Hair follicular keratinocyte (primary cell): ENCODE measurements at places on chromosomes 6 and 20. TPM values are rescaled to one million over a fixed set of nuclear protein-coding genes. Genes with fewer than 3 reads are reported as not detected.

The PTCRA gene
- not detected in 2 replicates for total RNA-seq

The ISM1 gene
- total RNA-seq: 1.0 and 4.4 TPM in 2 replicates

The ID4 gene
- 0.19 and 0.23 TPM in 2 replicates for total RNA-seq

The SLC26A8 gene
- not detected in 2 replicates for total RNA-seq

The FOXC1 gene
- total RNA-seq: 1.6 and 3.5 TPM in 2 replicates

The LTB gene
- 0.49 and 1.5 TPM in 2 replicates for total RNA-seq

The CBFA2T2 gene
- 3.0 and 7.6 TPM in 2 replicates for total RNA-seq

The OLIG3 gene
- total RNA-seq: not detected in 2 replicates

The LRRC1 gene
- total RNA-seq: 15.8 and 16.6 TPM in 2 replicates

The MPC1 gene
- total RNA-seq: 27.5 and 33.6 TPM in 2 replicates

The RCAN2 gene
- total RNA-seq: 0.23 TPM in 1 of 2 replicates, not detected in the other

The AVP gene
- not detected in 2 replicates for total RNA-seq

The ENPP5 gene
- 1.2 and 1.5 TPM in 2 replicates for total RNA-seq

The PROCR gene
- 151 and 162 TPM in 2 replicates for total RNA-seq

The RGS19 gene
- 20.8 and 20.9 TPM in 2 replicates for total RNA-seq

The SLC17A3 gene
- not detected in 2 replicates for total RNA-seq

The MOG gene
- not detected in 2 replicates for total RNA-seq

The EFCAB8 gene
- not detected in 2 replicates for total RNA-seq

The TFAP2A gene
- total RNA-seq: 28.4 and 29.2 TPM in 2 replicates

The DAAM2 gene
- 0.16 and 0.27 TPM in 2 replicates for total RNA-seq

The SOX12 gene
- total RNA-seq: 6.6 and 8.9 TPM in 2 replicates

The DLL1 gene
- 19.4 and 37.1 TPM in 2 replicates for total RNA-seq

The MAPK13 gene
- total RNA-seq: 27.0 and 45.2 TPM in 2 replicates

The GSTA2 gene
- total RNA-seq: not detected in 2 replicates

The SLC22A3 gene
- total RNA-seq: 2.5 and 4.0 TPM in 2 replicates

The RHAG gene
- not detected in 2 replicates for total RNA-seq

The ZNF322 gene
- total RNA-seq: 4.9 and 6.2 TPM in 2 replicates
